ENCODE measurements at places on chromosomes 7 and 10.

- no peak overlapping the region for H3K4me3 ChIP-seq
- no peaks in the 10 kb centered on the region for H3K36me3 ChIP-seq
- no peak for DNase-seq
- no peaks in the 10 kb centered on the region for H3K4me1 ChIP-seq
- H3K27me3 ChIP-seq, result peaks cover 7% of the 10 kb centered on the region
These were observed 328.9 kb downstream of the PRPF18 start for GRCh38 chr10:13915710-13916109.

DNA sequence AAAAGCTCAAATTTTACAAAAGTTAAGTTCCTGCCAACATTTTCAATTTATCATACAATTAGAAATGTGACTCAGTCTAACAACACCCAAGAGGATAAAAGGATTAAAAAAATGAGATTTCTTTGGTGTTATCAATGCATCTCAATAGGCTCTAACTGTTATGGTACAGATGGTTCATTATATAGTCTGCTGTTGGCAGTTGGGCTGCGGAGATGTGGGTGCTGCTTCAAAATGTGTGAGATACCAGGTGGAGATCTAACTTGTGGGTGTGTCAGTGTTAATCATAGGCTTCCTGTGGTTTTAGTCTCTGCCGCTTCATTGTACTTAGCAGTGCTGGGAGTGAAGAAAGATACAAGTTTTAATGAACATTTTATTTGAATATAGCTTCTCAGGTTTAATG is 231.2 kb downstream of the EXOC4 start:
- peak overlapping the region; percentile 26 for H3K27ac ChIP-seq
- H3K36me3 ChIP-seq, result peaks cover 5% of the 10 kb centered on the region
- DNase-seq, result peak; percentile 74
- peaks cover 33% of the 10 kb centered on the region for H3K4me1 ChIP-seq
- peak overlapping the region; percentile 52 for H3K4me3 ChIP-seq

DNA sequence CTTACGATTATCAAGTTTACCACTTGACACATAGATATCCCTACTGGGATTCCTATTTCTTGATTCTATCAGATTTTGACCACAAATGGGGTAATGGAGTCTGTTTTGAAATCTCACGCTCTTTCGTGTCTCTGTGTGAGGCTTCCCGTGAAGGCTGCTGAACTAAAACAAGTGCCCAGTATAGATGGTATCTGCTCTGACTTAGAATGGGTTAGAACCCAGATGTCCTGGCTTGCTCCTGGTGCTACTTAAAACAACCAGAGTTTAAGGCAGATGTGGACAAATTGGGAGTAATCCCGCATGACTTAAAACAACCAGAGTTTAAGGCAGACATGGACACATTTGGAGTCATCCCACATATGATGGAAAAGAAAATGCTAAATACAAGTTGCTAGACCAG is 85.9 kb downstream of the FAM204A start:
- H3K4me1 ChIP-seq, result no peaks in the 10 kb centered on the region
- H3K27me3 ChIP-seq, result peaks cover 39% of the 10 kb centered on the region

DNA sequence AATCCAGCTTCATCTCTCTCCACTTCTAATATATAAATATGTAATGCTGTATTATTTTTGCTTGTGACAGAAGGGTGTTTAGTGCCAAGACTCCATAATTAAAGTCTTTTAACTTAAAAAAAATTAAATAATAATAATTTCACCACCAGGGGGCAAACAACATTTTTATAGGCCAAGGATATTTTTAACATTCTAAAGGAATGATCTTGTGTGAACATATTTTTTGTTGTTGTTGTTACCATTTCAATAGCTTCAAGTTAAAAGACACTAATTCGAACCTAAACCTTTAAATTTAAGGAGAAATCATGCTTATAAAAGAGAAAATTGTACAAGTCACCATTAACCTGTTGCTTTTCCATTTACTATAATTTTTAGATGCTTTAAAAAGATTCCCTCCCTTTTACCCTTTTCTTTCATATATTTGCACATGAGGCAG is 7.5 kb upstream of the DNAJC1 start:
- no peak overlapping the region for H3K27ac ChIP-seq
- no peaks in the 10 kb centered on the region for H3K36me3 ChIP-seq
- H3K4me3 ChIP-seq, result no peak overlapping the region
- no peaks in the 10 kb centered on the region for H3K4me1 ChIP-seq
- DNase-seq, result no peak

DNA sequence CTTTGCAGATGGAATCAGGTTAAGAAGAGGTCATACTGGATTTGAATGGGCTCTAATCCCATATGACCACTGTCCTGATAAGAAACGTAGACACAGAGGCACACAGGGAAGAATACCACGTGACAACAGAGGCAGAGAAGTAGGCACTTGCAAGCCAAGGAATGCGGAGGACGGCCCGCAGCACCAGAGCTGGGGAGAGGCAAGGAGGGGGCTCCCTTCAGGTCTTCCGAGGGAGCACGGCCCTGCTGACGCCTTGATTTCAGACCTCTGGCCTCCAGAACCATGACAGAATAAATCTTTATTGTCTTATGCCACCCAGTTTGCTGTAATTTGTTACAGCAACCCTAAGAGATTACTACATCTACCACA is 44.7 kb upstream of the TMEM213 start:
- H3K4me1 ChIP-seq, result peaks cover 56% of the 10 kb centered on the region
- peak overlapping the region; percentile 63 for H3K27ac ChIP-seq
- DNase-seq, result no peak

DNA sequence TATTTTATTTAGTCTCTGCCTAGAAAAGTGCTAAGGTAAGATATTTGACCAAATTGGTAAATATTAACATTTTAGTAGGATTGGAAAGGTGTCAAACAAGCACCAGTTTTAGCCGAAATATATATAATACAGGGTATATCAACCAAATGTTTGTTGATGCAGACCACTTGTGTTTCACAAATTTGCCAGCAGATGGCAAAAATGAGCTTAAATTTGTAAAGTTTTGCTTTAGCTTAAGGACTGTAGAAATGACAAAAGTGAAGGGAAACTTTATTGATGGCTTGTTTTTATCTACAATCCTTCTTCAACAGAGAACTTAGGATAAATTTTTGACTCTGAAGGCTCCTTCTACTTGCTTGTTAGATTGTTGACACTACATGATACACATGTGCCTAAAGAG is 4.8 kb upstream of the POLR1F start:
- no peak overlapping the region for H3K27ac ChIP-seq
- peak; percentile 83 for DNase-seq
- peaks cover 17% of the 10 kb centered on the region for H3K27me3 ChIP-seq
- no peak overlapping the region for H3K4me3 ChIP-seq
- H3K4me1 ChIP-seq, result peaks cover 10% of the 10 kb centered on the region
- H3K36me3 ChIP-seq, result no peaks in the 10 kb centered on the region

DNA sequence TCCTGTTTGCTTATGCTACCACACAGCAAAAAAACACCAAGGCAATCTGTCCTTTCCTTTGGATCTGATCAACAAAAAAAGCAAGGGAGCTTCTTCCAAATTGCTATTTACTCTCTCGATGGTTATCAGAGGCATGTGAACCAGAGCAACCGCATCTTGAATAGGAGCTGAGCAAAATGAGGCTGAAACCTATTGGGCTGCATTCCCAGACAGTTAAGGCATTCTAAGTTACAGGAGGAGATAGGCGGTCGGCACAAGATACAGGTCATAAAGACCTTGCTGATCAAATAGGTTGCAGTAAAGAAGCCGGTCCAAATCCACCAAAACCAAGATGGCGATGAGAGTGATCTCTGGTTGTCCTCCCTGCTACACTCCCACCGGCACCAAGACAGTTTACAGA is 76.8 kb upstream of the FRMD4A start:
- peaks cover 9% of the 10 kb centered on the region for H3K4me1 ChIP-seq
- no peaks in the 10 kb centered on the region for H3K36me3 ChIP-seq
- no peak for DNase-seq
- peaks cover 20% of the 10 kb centered on the region for H3K27me3 ChIP-seq

- H3K27me3 ChIP-seq, result no peaks in the 10 kb centered on the region
- H3K4me3 ChIP-seq, result no peak overlapping the region
These were observed 165.0 kb downstream of the SLIT1 start for GRCh38 chr10:97020452-97021400.

DNA sequence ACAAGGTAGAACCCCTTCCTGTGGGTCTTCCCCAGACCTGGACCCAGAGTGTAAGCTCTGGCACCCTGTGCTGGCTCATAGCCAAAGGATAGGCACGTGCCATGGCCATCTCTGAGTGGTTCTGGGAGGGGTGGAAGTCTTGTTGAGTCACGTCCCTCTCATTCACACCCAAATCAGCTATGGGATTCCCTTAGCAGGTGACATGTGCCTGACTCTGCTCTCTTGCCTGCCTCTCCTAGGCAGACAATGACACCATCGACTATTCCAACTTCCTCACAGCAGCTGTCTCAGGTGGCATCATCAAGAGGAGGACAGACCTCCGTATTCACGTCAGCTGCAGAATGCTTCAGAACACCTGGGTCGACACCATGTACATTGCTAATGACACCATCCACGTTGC is 59.8 kb downstream of the C10orf120 start:
- DNase-seq, result no peak
- H3K4me3 ChIP-seq, result no peak overlapping the region
- no peak overlapping the region for H3K27ac ChIP-seq
- H3K27me3 ChIP-seq, result no peaks in the 10 kb centered on the region
- H3K36me3 ChIP-seq, result no peaks in the 10 kb centered on the region

- H3K4me1 ChIP-seq, result peaks cover 31% of the 10 kb centered on the region
- H3K4me3 ChIP-seq, result no peak overlapping the region
- H3K27ac ChIP-seq, result peak overlapping the region; percentile 62
- no peaks in the 10 kb centered on the region for H3K27me3 ChIP-seq
- peaks cover 4% of the 10 kb centered on the region for H3K36me3 ChIP-seq
These were observed 90.3 kb upstream of the ZNF438 start for GRCh38 chr10:31121757-31122577.

DNA sequence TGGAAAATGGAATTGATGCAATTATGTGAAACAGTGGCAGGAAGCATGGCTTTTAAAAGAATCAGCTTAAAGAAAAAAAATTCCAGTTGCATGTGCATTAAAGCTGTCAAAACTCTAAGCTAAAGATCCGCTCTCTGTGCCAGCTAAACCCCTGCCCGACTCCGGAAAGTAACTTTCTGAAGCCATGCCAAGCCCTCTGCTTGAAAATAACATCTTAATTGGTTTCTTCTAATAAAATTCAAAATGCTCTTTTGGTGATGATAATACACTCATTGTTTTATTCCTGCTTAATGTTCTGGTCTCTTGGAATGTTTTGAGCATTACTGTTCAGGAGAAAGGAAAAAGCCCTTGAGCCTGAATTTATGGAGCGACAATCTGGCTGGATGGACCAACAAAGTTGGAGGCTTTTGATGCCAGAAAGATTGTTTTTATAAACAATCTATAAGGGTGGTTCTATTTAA is 11.7 kb downstream of the SEMA3C start:
- H3K4me3 ChIP-seq, result no peak overlapping the region
- no peaks in the 10 kb centered on the region for H3K36me3 ChIP-seq
- DNase-seq, result no peak
- no peak overlapping the region for H3K27ac ChIP-seq
- H3K27me3 ChIP-seq, result no peaks in the 10 kb centered on the region
- no peaks in the 10 kb centered on the region for H3K4me1 ChIP-seq

DNA sequence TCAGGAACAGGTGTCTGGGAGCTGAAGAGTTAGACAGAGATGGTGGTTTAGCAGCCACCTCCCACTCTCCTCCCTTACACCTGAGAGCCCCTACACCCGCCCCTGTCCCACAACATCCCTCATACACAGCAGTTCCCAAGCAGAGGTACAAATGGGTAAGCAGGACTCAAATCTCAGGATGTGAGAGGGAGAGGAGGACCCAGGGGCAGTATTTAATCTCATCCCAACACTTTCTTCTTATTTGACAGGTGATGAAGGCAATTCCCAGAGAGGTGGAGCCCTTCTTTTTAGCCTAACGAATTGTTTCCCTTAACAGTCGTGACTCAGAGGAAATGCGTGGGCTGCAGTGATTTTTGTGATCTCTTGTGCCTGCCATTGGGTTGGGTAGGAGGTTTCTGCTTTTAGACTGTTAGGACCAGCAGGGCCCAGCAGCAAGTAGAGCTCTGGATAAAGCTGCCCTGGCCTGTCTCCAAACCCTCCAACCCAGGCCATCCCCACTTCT is 191.3 kb downstream of the HECW1 start:
- H3K36me3 ChIP-seq, result no peaks in the 10 kb centered on the region
- peak; percentile 59 for DNase-seq
- no peak overlapping the region for H3K4me3 ChIP-seq
- H3K4me1 ChIP-seq, result peaks cover 17% of the 10 kb centered on the region
- H3K27ac ChIP-seq, result no peak overlapping the region

GRCh38 chr10:131436458-131436857 is 124.9 kb upstream of the TCERG1L start:
- no peaks in the 10 kb centered on the region for H3K36me3 ChIP-seq
- no peak overlapping the region for H3K4me3 ChIP-seq
- no peak for DNase-seq
- no peak overlapping the region for H3K27ac ChIP-seq

GRCh38 chr10:1157615-1157933 is 101.4 kb downstream of the WDR37 start:
- DNase-seq, result no peak
- H3K27me3 ChIP-seq, result peaks cover 4% of the 10 kb centered on the region
- H3K4me3 ChIP-seq, result no peak overlapping the region
- no peaks in the 10 kb centered on the region for H3K4me1 ChIP-seq

All from activated CD4-positive, alpha-beta T cell treated with anti-CD3 and anti-CD28 coated beads, Interleukin-2, amount 10 ng/mL, durations not matched to agents 24 days and 14 days (primary cell).